ENCODE measurements at places on chromosomes 3 and 15. TPM values are rescaled to one million over a fixed set of nuclear protein-coding genes. Genes with fewer than 3 reads are reported as not detected.

- DNase-seq = no peak
These were observed 74.0 kb downstream of the TFRC start for GRCh38 chr3:196007744-196008335.

DNA sequence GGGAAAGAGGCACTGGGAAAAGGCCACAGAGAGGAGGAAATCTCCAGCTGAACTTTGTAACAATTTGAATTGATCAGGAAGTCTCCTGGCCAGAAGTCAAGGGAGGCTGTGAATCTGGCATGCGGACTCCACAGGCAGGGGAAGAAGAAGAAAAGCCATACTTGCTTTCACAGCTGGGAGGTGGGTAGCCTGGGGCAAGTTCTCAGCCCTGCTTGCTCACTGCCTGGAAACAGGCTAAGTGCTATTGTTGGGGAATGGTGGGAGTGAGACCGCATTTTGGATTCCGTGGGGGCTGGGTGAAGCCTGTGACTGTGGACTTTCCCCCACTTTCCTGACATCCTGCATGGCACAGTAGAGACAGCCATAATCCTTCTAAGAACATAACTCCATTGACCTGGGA, 168.8 kb upstream of the CD96 start:
- DNase-seq = no peak

DNA sequence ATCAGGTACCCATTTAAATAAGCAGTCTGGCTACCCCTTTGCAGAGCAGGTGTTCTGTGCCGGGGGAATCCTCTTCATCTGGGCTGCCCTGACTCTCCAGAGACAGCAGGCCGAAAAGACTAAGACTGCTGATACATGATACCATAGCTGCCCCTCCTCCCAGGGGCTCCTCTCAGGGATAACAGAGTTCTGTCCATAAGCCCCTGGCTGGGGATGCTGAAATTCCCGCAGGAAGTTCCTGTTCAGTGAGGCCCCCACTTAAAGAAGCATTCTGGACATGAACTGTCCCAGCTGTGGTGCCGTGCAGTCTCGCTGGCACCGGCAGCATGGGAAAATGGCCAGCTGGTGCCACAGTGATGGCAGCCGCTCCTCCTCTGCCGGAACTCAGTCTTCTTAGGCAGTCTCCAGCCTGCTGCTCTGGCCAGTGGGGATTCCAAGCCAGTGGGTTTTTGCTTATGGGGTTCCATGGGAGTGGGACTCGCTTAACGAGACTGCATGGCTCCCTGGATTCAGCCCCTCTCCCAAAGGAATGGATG, 1026.2 kb downstream of the NAALADL2 start:
- DNase-seq = no peak

DNA sequence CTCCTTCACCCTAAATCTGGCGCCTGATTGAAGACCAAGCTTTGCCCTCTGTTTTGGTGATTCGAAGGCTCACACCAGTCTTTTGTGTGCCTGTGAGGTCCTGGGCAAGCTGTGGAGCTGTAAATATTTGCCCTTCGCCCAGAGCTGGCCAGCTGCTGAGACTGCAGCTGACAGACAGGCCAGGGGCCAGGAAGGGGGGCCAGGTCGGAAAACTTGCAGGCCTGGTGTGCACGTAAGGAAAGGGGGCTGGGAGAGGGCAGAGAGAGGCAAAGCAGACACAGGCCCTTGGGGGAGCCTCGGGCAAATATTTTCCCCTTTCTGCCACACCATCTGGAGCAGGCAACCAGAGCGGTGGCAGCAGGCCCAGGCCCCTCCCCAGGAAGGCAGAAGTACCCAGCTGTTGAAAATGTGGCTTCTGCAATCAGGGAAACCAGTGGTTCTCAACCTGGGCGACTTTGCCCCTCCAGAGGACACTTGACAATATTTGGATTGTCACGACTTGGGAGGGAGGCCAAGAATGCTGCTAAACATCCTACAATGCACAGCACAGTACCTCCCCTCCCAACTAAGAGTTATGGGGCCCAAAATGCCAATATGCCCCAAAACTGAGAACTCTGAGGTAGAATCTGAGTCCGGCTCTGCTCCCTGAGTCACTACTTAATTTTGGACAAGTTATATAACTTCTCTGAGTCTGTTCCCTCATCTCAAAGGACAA, 2.5 kb downstream of the PDZRN3 start:
- DNase-seq = no peak

DNA sequence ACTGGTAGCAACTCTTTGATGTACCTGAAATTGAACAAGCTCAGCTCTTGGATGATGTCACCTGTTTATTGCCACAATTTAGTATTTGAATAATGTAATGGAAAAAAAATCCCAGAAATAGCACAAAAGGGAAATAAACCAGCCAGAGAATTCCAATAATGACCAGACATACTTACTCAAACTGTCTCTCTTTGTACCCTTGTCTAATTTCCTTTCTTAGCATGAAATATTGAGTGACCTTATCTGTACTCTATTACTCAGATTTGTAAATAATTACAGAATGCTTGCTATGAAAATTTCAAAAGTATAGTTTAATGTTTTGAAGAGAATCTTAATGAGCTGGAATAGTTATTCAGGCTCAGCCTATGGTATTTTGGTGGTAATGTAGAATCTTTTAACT, 555.4 kb upstream of the SGO1 start:
- DNase-seq = no peak

- no peak for DNase-seq
These were observed 1.9 kb downstream of the VGLL4 start for GRCh38 chr3:11641683-11642430.

- DNase-seq = no peak
These were observed 4.8 kb upstream of the ARPIN start for GRCh38 chr15:89917442-89918101.

- DNase-seq = no peak
These were observed 101.5 kb downstream of the RBPMS2 start for GRCh38 chr15:64673866-64674265.

- no peak for DNase-seq
These were observed 87.7 kb downstream of the LSM3 start for GRCh38 chr3:14266361-14266760.

GRCh38 chr3:168088106-168088720, 7.5 kb downstream of the GOLIM4 start:
- DNase-seq = no peak

GRCh38 chr15:70014860-70015490, 82.7 kb downstream of the TLE3 start:
- no peak for DNase-seq

DNA sequence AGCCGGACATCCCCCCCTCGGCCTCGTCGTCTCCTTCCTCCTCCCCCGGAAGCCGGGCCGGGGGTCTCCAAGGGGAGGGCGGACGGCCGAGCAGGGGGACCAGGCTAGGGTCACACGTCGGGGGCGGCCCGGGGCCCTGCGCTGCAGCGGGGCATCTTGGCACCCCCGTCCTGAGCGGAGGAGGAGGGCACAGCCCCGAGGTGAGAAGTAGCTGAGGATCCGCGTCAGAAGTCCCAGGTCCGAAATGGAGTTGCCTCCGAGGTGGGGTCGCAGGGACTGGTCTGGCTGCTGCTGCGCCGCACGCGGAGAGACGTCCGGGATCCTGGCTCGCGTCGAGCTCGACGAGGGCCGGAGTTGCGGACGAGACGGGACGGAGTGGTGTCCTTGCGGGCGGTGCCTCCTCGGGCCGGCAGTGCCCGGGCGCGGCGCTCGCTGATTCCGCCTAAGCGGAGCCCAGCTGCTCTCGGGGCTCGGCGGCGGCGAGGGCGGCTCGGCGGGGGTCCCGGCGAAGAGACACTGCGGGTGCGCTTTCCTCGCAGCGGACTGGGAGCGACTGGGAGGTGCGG, at the start of gene ADCY5:
Gene ADCY5 (minus strand): TSS at position 555 of the 566 bp plus-strand sequence. CDS start 545 bp downstream, at position 10.
- DNase-seq = no peak

Gene RTP4
- polyA plus RNA-seq = 0.99 TPM

Gene WNT5A
- polyA plus RNA-seq = 44.3 TPM

Gene GCNT3
- 0.45 TPM for polyA plus RNA-seq

Gene PCSK6
- polyA plus RNA-seq = 6.5 TPM

Gene IL20RB
- polyA plus RNA-seq = 0.20 TPM

Gene FRMD5
- polyA plus RNA-seq = 0.78 TPM

Gene CASR
- polyA plus RNA-seq = 24.8 TPM

Gene RASGRP1
- polyA plus RNA-seq = 13.9 TPM

Measured in right renal cortex interstitium (tissue), 3 donors.